Caki2 (cell line): ENCODE measurements at places on chromosomes 3 and 15. TPM values are rescaled to one million over a fixed set of nuclear protein-coding genes. Genes with fewer than 3 reads are reported as not detected.

The NLGN1 gene
- 2.0 and 8.6 TPM in 2 replicates for total RNA-seq

The PCLAF gene
- total RNA-seq: 73.7 and 79.2 TPM in 2 replicates

DNA sequence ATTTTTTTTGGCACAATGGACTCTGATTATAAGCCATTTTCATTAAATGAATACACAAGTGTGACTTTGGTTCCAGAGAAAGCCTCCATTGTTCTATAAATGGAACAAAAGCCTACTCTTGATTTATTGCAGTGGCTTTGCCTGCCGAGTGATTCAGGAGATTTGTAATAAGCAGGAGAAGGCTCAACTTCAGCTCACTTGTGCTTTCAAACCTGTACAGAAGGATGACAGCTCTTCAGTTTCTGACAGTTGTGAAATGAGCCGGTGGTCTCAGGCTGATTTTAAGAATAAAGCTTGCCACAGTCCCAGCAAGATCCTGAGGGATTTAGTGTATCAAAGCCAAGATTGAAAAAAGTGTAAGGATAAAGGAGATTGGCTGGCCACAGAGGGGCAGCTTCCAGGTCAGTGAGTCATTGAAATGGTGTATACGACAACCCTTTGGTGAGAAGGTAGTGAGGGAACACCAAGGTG, 438.8 kb upstream of the TGFBR2 start:
- no peak for DNase-seq

DNA sequence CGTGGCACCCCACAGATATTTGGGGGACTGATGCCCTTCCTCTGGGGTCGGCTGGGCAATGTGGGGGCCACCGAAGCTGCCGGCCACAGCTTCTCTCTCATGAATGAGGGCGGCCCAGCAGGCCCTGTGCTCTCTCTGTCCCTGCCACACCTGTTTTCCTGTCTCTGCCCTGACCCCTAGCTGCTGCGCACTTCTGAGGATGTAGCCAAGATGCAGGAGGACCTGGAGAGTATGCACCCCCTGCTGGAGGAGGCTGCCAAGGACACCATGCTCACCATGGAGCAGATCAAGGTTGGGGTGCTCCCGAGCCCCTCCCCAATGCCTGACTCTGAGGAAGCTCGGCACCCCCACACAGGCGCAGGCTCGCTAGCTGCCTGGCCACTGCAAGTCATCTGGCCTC, 59.7 kb downstream of the SEMA3G start:
- peak; percentile 15 for DNase-seq
